ENCODE measurements at places on chromosomes 6 and 20.
A peak's percentile ranks its signal among the peaks of the same experiment; 100 is the strongest.

GRCh38 chr6:87118054-87118453 lies 23.1 kb upstream of the CGA start:
- H3K27me3 ChIP-seq: no peaks in the 10 kb centered on the region
- H3K27ac ChIP-seq: no peak overlapping the region
- no peak overlapping the region for H3K4me3 ChIP-seq
- no peaks in the 10 kb centered on the region for H3K36me3 ChIP-seq

- H3K36me3 ChIP-seq: no peaks in the 10 kb centered on the region
- no peaks in the 10 kb centered on the region for H3K27me3 ChIP-seq
- H3K27ac ChIP-seq: no peak overlapping the region
- no peaks in the 10 kb centered on the region for H3K4me1 ChIP-seq
These were observed 50.0 kb upstream of the CLDN20 start for GRCh38 chr6:155213611-155214372.

- H3K4me1 ChIP-seq: no peaks in the 10 kb centered on the region
- H3K27ac ChIP-seq: no peak overlapping the region
- DNase-seq: peak; percentile 75
These were observed 5.8 kb upstream of the BFSP1 start for GRCh38 chr20:17536944-17537444.

DNA sequence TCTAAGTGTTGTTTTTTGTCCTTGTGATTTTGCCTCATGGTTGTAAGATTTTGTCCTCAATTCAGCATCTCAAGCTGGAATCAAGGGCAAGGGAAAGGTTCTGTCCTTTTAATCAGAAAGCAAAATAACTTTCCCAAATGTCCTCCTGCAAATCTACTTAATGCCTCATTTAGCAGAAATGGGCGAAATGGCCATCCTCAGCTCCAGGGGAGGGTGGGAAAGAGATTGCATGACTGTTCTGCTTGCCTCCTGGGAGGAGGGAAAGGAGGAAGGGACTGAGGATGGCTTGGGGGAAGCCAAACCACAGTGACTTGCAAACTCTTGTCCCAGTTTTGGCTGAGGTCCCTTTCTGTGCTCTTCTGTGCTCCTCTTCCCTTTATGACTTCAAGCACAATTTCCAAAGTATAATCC lies 43.4 kb downstream of the TNFAIP3 start:
- no peak overlapping the region for H3K27ac ChIP-seq
- no peak overlapping the region for H3K4me3 ChIP-seq
- no peaks in the 10 kb centered on the region for H3K4me1 ChIP-seq
- H3K36me3 ChIP-seq: no peaks in the 10 kb centered on the region

DNA sequence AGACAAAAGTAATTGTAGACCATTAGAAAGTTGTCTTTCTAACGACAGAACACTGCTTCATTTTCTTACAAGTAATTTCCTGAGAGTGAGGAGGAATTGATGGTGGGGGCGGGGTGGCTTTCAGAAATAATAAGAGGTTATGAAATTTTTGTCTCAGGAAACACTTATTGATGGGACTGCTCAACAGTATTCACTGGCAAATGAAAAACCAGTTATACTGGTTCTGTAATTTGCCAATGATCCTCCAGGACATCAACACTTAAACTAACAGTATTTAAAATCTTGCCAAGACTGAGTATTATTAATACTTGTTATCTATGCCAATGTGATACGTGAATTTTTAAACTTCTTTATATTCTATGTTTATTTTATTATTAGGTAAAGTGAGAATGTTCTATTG lies 41.8 kb upstream of the FUT9 start:
- DNase-seq: no peak
- no peaks in the 10 kb centered on the region for H3K27me3 ChIP-seq
- H3K36me3 ChIP-seq: no peaks in the 10 kb centered on the region
- no peak overlapping the region for H3K27ac ChIP-seq
- no peaks in the 10 kb centered on the region for H3K4me1 ChIP-seq
- H3K4me3 ChIP-seq: no peak overlapping the region

DNA sequence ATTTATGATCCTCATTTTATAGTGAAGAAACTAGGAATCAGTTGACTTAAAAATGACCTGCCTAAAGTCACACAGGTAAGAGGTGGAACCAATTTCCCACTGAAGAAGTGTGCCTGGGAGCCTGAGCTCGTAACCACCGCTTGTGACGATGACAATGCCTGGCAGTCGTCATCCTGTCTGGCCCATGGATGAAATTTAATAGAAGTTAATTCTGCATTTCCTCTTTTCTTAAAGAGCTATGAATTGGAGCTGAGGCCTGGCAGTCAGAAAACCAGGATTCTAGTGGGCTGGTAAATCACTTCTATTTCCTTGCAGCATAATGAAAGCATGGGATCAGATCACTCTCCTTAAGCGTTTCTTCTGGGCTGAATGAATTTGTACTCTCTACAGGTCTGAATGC lies 200.0 kb upstream of the SGK1 start:
- DNase-seq: no peak
- no peaks in the 10 kb centered on the region for H3K4me1 ChIP-seq
- peak overlapping the region; percentile 29 for H3K27ac ChIP-seq

- H3K4me1 ChIP-seq: no peaks in the 10 kb centered on the region
- no peaks in the 10 kb centered on the region for H3K36me3 ChIP-seq
- no peak for DNase-seq
- no peaks in the 10 kb centered on the region for H3K27me3 ChIP-seq
- no peak overlapping the region for H3K4me3 ChIP-seq
These were observed 116.0 kb downstream of the SYCP2 start for GRCh38 chr20:59817406-59817805.

DNA sequence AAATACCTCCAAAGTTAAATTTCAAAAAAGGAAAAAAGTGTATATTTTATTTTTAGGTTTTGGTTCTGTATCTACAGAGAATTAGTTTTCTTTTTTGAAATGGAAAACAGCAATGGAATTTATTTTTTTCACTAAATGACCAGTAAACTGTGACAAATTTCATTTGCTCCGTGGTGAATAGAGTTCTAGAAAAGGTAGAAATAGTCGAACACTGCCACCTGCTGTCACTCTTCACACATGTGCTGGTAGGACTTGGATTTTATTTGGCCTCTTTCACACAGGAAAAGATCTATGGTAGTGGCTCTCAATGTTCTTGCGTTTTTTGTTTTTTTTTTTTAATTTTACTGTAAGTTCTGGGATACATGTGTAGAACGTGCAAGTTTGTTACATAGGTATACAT lies 312.5 kb downstream of the EYA4 start:
- DNase-seq: peak; percentile 19
- H3K4me3 ChIP-seq: no peak overlapping the region
- H3K27me3 ChIP-seq: no peaks in the 10 kb centered on the region
